H7 (cell line): ENCODE measurements at places on chromosomes 1 and 21.

DNA sequence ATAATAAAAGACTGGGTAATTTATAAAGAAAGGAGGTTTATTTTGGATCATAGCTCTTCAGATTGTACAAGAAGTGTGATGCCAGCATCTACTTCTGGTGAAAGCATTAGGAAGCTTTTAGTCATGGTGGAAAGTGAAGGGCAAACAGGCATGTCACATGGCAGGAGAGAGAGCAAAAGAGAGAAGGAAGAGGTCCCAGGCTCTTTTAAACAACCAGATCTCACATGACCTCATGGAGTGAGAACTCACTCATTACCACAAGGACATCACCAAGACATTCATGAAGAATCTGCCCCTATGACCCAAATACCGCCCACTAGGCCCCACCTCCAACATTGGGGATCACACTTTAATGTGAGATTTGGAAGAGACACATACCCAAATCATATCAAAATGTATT lies 10.0 kb downstream of the RPTN start:
- DNase-seq: no peak

- DNase-seq: no peak
Measured at GRCh38 chr1:21278860-21279845, 11.1 kb downstream of the ECE1 start.

DNA sequence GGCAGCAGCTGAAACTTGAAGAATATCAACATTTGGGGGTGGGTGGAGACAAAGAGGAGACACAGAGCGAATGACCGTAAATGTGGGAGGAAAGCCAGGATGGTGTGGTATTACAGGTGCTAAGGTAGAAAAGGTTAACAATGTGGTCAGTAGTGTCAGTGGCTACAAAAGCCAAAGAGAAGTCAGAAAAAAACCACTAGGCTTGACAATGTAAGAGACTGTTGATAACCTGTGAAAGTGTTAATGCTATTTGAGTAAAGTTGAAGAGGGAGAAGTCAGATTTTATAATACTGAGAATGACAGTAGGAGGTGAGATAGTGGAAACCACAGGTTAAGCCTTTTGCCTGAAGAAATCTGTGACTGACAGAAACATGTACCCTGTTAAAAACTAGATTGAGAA lies 120.8 kb downstream of the CLEC20A start:
- DNase-seq: no peak

DNA sequence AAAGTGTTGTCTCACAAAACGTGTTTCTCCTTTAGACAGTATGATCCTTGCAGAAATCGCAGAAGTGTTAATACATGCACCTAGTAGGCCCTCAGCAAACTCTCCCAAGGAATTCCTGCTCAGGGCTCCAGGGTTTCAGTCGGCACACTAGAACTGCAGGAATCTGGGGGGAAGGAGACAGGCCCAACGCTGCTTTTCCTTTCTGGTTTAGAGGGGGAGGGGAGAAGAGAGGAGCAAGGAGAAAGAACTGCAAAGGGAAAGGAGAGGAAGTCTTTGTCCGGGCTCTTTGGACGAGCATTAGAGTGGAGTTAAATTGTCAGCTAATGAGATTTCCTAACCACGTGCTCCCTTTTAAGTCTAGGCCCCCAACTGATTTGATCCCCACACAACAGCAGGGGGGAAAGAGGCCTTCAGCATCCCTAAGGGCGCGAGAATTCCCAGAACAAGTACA lies 103.7 kb upstream of the SOD1 start:
- DNase-seq: peak; percentile 74

GRCh38 chr1:6918925-6919511 lies 133.8 kb downstream of the CAMTA1 start:
- peak; percentile 53 for DNase-seq

DNA sequence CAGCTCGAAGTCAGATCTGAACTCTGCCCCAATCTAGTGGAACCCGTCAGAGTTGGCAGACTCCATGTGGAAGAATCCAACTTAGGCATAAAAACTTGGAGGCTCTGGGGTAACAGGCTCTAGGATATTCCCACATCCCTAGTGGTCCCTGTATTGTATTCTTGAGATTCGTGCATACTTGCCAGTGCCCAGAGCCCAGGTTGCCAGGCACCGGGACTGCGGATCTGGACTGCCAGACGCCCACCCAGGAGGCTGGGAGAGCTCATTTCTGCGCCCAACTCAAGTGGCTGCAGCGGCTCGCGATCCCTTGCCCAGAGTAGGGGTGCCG lies 1.1 kb downstream of the GRIK1 start:
- DNase-seq: no peak

DNA sequence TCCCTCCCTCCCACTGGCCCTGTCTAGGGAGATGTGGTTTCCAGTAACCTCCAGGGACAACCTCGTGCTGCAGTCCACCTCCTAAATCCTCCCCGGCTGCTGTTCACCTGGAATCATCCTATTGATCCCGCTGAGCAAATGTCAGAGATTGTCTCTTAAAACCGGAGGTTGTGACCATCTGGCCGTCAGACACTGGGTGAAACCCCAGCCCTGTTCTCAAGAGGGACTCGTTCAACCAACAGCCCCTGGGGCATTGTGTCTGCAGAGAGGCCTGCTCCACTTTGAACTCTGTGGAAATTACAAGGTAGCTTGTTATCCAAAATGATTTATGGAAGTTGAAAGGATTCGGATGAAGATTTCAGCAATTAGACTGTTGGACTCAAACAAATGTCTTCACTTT lies 498.0 kb downstream of the MATN1 start:
- no peak for DNase-seq

- no peak for DNase-seq
Measured at GRCh38 chr1:154306151-154306550, 14.7 kb upstream of the AQP10 start.

DNA sequence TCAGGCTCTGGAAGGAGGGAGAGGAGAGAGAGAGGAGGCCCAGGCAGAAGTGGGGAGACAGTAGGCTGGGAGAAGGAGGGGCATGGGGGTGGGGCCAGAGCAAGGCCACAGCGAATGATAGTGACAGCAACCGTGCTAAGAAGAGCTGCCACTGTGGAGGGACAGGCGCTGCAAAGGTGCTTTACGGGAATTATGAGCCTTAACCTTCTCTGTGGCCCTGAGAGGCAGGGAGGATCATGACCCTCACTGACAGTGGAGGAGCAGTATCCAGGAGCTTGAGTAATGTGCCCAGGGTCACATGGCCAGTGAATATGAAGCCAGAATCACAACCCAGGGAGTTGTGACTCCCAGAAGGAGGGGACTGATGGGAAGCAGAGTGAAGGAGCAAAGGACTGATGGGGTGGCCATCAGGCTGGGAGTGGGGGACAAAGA lies 53.4 kb upstream of the RPL11 start:
- no peak for DNase-seq

DNA sequence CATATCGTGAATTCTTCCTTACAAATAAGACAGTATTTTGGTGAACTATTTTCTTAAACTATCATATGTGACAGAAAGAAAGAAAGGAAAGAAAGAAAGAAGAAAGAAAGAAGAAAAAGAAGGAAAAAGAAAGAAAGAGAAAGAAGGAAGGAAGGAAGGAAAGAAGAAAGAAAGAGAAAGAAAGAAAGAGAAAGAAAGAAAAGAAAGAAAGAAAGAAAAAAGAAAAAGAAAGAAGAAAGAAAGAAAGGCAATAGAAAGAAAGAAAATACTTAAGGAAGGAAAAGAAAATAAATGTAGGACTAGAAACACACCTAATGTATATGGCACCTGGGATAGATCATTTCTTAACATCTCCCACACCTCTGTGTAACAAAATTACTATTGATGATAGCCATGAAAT lies 120.4 kb downstream of the PLA2G4A start:
- DNase-seq: no peak

GRCh38 chr1:65344171-65344814 lies 35.0 kb downstream of the DNAJC6 start:
- no peak for DNase-seq

- no peak for DNase-seq
Measured at GRCh38 chr1:226494092-226494609, 54.4 kb upstream of the STUM start.

DNA sequence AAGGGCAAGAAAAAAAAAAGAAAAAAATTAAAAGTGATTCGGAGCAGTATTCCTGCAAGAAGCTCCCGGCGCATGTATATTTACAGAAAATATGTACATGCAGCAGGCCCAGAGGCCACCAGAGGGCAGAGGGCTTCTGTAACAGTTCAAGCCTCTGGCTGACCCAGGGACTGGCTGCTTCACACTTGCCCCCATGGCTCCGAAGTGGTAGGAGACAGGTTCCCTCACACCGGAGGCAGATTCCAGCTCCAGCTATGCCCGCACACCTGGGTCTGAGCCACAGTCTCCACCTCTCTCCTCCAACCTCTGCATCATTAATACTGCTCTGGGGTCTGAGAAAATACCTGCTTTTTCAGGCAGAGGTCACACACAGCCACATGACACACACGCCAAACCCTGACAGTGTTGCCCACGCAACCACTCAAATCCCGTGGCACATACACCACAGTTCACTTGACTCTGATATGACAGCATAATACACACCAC lies 2.2 kb upstream of the ARHGAP30 start:
- peak; percentile 91 for DNase-seq

DNA sequence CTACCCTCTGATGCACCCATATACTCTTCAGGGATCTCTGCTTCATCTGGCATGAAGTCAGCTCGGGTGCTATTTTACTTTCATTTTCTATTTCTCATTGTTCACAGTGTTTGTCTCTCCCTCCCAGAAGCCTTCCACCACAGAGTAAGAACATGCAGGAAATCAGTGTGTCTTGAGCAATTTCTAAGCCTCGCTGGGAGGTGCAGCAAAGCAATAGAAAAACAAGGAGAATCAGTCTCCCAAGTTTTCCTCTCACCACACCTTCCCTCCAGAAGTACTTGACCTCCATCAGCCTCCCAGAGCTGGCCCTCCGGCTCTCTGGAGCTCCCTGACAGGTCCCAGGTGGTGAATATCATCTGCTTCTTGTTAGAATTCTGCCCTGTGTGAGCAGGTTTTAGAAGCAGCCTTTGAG lies 594.7 kb upstream of the CAMK1G start:
- no peak for DNase-seq

DNA sequence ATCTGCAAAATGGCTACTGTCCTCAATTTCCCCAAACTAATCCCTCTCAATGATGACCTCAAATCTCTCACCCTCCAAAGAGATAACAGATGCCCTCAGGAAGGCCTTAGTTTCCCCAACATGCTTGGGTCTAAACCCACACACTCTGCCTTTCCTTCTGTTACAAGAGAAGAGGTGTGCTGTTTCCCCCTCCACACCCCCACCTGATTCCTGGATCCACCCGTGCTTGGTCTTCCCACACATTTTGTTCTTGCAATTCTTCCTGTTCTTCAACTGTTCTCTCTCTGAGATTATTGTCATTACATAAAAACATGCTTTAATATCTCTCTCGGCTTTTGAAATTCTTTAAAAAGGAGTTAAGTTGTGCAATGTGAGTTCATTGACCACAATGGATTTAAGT lies 5.7 kb upstream of the CBR3 start:
- peak; percentile 25 for DNase-seq

DNA sequence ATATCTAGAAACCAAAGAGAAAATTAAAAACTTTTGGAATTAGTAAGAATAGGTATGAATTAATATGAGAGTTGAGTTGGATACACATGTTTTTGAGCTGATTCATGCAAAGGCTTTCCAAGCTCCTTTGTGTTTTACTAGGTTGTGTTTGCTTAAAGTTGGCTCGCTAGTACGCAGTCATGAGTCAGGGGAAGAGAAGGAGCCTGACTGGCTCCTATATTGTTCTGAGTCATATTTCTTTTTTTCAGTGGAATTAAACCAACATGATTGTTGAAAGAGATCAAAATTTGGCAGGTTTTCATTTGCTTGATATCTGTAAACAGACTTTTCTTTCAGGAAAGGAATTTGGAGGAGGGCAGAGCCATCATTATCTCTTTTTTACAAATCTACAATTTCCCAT lies 66.7 kb downstream of the MAGI3 start:
- DNase-seq: no peak

DNA sequence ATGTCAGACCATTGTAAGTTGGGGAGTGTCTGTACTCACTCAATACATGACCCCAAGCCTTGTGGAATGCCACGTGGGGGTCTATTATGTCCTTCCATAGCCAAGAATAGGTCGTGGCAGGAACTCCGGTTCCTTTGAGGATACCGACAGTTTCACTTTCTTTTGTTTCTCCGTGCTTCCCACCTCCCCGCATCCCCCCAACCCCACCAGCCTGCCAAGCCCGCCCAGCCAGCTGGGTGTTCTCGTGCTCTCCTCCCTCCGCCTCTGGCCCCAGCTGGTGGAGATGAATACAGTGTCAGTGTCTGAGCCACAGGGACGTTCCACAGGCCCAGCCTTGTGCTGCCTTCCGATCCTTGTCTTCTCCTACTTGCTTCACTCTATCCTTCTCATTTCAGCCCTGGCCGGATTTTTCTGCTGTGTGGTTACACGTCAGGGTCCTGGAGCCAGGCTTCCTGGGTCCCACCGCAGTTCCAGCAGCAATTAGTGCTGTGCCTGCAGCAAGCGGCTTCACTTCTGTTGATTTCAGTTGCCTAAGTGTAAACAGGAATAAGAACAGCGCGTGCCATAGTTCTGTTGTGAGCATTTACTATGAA lies 4.1 kb upstream of the AGTRAP start:
- peak; percentile 91 for DNase-seq

DNA sequence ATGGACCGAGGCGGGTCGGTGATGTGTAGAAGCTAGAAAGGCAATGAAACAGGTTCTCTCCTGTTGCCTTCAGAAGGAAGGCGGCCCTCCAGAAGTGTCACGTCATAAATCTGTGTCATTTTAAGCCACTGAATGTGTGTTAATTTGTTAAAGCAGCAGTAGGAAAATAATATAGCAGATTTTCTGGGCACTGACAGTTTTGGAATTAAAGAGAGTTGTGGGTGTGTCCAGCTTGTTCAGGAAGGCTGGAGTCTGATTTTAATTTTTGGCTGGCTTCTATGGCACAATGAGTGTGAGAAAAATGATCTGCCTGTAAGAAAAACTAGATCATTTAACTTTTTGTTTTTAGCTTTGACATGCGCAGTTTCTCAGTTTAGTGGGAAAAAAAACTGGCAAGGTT lies 177.3 kb downstream of the EDEM3 start:
- no peak for DNase-seq

DNA sequence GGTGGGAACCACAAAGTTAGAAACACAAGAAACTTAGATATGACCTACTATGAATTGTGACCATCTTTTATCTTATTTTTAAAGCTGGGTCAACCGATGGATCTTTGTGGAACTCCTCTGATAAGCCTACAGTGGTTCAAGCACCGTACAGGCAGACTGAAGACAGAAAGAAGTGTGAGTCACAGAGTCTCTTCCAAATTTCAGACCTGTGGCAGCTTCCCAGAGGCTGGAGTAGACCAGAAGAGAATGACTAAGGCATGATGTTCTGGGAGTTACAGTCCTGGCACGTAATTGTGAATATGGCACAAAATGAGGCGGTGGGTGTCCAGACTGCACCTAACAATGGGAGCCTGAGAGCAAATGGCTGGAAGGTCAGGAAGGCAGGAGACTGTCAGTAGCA lies 70.0 kb downstream of the LMO4 start:
- DNase-seq: no peak

GRCh38 chr21:31786164-31786920 lies 54.4 kb upstream of the SCAF4 start:
- no peak for DNase-seq

GRCh38 chr1:36691374-36691773 lies 208.7 kb upstream of the CSF3R start:
- no peak for DNase-seq
